ENCODE measurements at places on chromosomes 1 and 21. TPM values are rescaled to one million over a fixed set of nuclear protein-coding genes. Genes with fewer than 3 reads are reported as not detected.

TPTE gene
- not detected for total RNA-seq

TLCD4 gene
- 20.9 TPM for total RNA-seq

OR2T29 gene
- total RNA-seq, result not detected

KRTAP7-1 gene
- not detected for total RNA-seq

AGRN gene
- total RNA-seq, result 71.9 TPM

RAB42 gene
- total RNA-seq, result 1.6 TPM

GUCA2B gene
- total RNA-seq, result not detected

LCE3E gene
- not detected for total RNA-seq

EDARADD gene
- 6.1 TPM for total RNA-seq

PRKAA2 gene
- total RNA-seq, result 35.2 TPM

SDE2 gene
- 43.4 TPM for total RNA-seq

DMBX1 gene
- total RNA-seq, result not detected

TMEM82 gene
- total RNA-seq, result not detected

SYTL1 gene
- total RNA-seq, result not detected

RCC2 gene
- total RNA-seq, result 26.8 TPM

KCNJ10 gene
- 1.6 TPM for total RNA-seq

OLFML3 gene
- 22.5 TPM for total RNA-seq

CFHR4 gene
- total RNA-seq, result 0.31 TPM

CASQ1 gene
- total RNA-seq, result 3.4 TPM

S100A7A gene
- total RNA-seq, result not detected

NKAIN1 gene
- total RNA-seq, result 33.4 TPM

CTSS gene
- 11.9 TPM for total RNA-seq

FPGT gene
- 32.9 TPM for total RNA-seq

TUFT1 gene
- 8.4 TPM for total RNA-seq

RNF186 gene
- total RNA-seq, result not detected
